ENCODE measurements at places on chromosomes 12 and 14.

GRCh38 chr14:103423050-103423461 lies 37.8 kb downstream of the MARK3 start:
- no peak for DNase-seq

DNA sequence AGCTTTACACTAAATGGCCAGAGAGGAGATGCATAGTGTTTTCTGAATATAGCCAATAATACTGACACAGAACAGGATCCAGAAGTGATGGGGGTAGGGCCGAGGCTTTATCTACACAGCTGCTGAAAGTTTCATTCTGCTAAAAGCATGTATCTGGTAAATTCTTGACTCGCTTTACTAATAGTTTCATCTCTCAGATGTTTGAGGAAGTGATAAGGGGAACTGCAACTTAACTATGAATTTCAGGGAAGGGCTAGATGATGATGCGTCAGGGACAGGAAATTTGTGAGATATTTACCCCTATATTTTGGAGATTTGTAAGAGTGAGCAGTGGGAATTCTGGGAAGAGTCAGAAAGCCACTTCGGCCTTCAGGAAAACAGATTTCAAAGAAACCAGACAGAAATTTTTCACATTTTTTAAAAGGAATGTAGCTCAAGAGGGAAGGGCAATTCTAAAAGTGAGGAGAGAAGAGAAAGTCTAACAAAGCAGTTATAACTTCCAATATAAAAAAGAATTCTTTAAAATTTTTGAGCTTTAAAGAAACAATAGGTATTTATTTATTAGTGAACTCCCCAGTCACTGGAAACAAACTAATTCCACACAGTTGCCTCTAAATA lies 243.1 kb downstream of the BCAT1 start:
- no peak for DNase-seq

GRCh38 chr14:22982477-22983245 lies at the start of gene AJUBA:
TSS of gene AJUBA (minus strand) at chr14:22982551. CDS start at chr14:22982266, 285 bp downstream.
- peak; percentile 92 for DNase-seq

- peak; percentile 45 for DNase-seq
Measured at GRCh38 chr14:70934502-70935134, 27.4 kb downstream of the PCNX1 start.

- peak; percentile 17 for DNase-seq
Measured at GRCh38 chr12:47155457-47156166, 75.9 kb upstream of the AMIGO2 start.

DNA sequence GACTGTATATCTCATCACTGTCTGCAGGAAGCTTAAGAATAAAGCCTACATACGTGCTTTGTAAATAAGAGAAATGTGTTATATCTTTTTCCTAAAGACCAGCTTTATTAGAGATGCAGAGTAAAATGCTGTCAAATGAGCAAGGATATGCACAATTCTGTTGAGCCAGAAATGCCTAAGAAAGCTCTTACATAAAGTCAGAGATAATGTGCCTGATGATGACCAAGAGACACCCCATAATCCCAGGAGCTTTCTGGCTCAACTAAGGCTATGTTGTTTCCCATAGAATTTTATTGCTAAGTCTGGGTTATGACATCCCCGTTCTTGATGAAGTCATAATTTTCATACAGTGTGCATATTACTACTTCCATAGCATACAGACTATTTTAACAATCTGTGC lies 209.9 kb downstream of the GALC start:
- DNase-seq: no peak

GRCh38 chr14:73368616-73369015 lies 89.7 kb downstream of the NUMB start:
- no peak for DNase-seq

GRCh38 chr14:61188196-61188595 lies 92.9 kb downstream of the TMEM30B start:
- DNase-seq: no peak

DNA sequence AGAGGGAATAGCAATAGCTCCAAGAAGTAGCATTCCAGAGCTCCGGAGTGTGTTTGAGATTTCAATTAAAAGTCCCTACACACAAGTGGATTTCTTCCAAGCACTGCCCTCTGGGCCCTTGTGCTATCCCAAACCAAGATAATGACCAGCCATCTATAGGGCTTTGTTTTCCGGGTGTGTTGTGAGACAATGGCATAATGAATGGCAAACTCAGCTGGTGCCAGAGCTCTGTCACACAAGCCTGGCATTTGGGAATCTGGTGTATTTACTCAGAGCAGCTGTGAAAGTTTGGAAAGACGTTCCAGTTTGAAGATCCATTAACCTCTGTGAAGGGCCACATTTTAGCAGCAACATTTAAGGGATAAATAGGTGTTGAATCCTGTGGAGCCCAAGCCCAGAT lies 61.2 kb upstream of the TMTC2 start:
- no peak for DNase-seq

- no peak for DNase-seq
Measured at GRCh38 chr12:25256826-25257225, 6.1 kb upstream of the KRAS start.

- peak; percentile 37 for DNase-seq
Measured at GRCh38 chr14:54338696-54339317, 58.0 kb upstream of the CDKN3 start.

DNA sequence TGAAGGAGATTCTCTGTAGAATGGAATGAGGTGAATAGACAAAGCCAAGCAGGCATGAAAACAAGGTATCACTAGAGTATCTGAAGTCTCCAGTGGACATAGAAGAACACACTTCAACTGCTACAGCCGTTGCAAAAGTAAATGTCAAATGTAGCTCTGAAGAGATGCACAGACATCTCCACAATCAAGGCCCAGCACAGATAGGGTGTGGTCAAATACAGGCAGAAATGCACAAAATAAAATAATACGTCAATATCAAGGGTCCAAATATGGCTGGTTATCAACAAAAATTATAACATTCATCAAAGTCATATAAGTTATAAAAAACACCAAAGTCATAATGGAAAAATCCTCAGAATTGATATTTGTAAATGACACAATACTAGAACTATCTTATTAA lies 1107.3 kb downstream of the TMEM121 start:
- no peak for DNase-seq

Measured in mammary epithelial cell (primary cell).